ENCODE measurements at places on chromosomes 1 and 21. TPM values are rescaled to one million over a fixed set of nuclear protein-coding genes. Genes with fewer than 3 reads are reported as not detected.

Gene SLC5A9
- not detected for polyA plus RNA-seq

Gene PRAMEF27
- not detected for polyA plus RNA-seq

Gene TSPAN2
- 10.1 TPM for polyA plus RNA-seq

GRCh38 chr1:66944330-66945274 lies 19.8 kb downstream of the MIER1 start:
- DNase-seq = peak; percentile 87

DNA sequence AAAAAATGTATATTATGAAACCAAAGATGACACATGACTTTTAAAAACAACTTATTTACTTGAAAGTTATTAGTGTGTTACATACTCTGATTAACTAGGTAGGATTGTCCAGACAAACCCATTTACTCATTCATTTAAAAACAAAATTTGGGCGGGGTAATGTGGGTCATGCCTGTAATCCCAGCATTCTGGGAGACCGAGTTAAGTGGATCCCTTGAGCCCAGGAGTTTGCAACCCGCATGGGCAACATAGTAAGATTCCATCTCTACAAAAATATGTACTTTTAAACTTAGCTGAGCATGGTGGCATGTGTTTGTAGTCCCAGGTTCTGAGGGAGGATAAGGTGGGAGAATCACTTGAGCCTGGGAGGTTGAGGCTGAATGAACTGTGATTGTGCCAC lies 1414.7 kb downstream of the PLA2G4A start:
- no peak for DNase-seq

GRCh38 chr21:15731243-15731613 lies 1.4 kb downstream of the USP25 start:
- peak; percentile 32 for DNase-seq

DNA sequence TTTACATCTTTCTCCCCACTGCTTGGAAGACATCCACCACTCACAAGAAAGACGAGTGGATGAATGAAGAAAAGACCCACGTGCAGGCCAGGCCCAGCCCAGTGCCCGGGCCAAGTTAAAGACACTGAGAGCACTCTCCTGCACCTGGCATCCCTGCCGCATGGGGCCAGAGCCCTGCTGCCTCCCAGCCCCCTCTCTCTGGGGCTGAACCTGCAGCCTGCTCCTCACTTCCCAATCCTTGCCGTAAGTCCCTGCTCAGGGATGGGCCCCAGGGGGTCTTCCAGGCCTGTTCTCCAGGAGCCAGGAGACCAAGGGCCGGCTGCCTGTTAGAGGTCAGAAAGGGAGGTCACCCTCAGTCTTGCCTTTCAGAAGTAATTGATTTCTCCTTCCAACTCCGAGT lies 168.5 kb upstream of the ZC3H12A start:
- DNase-seq = no peak

All from GM23248 (cell line).